T follicular helper cell (primary cell): ENCODE measurements at places on chromosomes 5 and 9.
A peak's percentile ranks its signal among the peaks of the same experiment; 100 is the strongest.

DNA sequence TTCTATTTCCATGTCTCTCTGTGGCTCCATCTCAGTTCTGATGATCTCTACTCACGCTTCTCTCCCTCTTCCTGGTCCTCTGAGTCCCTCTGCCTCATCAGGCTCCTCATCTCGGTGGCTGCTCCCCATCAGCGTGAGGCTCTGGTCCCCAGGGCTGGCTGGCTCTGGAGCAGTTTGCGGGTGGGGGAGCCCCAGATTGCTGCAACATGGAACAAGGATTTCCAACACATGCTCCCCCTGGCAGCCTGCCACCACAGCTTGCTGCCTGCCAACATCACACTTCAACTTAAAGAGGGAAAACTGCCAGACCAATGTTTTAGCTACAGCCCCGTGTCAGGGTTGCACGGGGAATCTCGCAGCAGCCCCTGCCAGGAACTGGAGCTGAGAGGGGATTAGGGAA lies 77.2 kb upstream of the NEK6 start:
- DNase-seq = no peak

DNA sequence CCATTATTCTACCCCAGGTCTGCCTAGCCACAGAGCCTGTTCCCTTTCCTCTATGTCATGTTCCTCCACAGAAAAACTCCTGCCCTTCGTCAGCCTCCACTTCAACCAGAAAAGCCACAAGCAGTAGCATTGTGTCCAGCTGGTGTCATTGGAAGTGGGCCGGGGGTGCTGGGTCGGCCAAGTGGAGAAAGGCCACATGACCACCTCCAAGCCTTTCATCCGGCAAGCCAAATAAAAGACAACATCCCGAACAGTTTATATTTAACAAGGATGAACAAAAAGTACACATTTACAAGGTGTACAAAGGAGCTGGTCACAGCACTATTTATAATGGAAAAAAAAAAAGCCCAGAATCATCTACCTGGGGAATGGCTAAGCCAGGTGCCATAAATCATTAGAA lies 16.1 kb upstream of the SPOCK1 start:
- DNase-seq = no peak

- DNase-seq = no peak
These were observed 41.9 kb downstream of the NEK6 start for GRCh38 chr9:124299515-124300090.

DNA sequence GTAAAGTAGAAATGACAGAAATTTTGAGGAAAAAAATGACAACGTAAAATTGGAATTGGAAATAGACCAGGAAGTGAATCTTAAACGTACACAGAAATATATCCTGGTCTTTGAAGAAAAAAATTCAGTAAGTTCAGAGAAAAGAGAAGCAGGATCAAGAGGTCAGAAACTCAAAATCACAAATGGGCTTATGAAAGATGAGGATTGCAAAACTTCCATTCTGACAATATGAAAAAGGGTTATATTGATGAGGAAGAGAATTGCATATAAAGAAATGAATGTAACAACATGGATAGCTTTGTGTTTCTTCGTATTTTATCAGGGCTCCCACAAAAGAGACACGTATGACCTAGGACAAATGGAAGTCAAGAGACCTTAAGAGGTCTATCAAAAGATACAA lies 58.1 kb downstream of the OXCT1 start:
- DNase-seq = no peak

- DNase-seq = no peak
These were observed 2.3 kb downstream of the DCANP1 start for GRCh38 chr5:135444881-135445280.

DNA sequence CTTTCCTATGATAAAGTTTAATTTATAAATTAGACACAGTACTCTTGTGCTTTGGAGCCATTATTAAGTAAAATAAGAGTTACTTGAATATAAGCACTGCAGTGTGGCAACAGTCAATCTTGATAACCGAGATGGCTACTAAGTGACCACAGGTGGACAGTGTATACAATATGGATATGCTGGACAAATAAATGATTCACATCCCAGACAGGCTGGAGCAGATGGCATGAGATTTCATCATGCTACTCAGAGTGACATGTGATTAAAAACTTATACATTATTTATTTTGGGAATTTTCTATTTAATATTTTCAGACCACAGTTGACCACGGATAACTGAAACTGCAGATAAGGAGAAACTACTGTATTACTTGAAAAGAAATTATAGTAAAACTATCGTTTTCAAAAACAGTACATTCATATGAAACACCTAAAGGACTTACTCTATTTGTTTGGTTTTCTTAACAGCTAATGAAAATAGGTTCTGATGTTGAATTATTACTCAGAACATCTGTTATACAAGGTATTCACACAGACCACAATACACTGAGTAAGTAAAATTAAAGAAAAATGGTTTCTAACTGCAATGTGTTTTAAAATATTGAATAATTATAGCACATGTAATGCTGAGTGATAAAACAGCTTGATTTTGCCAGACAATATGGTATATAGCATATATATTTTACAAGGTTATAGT lies 16.0 kb downstream of the LYRM7 start:
- no peak for DNase-seq

DNA sequence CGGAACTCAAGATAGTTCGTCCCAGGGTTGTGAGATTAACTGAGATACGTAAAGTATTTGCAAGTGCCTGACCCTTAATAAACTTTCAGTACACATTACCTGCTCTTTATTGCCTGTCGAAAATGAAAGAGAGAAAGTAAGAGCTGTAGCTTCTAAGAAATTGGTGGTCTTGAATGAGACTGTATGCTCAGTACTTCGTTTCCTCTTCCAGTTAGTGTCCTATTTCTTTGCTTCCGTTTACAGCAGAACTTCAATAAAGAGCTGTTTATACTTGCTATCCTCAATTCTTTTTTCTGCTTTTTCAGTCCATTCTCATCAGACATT lies 534 bp downstream of the SRFBP1 start:
- DNase-seq = no peak

DNA sequence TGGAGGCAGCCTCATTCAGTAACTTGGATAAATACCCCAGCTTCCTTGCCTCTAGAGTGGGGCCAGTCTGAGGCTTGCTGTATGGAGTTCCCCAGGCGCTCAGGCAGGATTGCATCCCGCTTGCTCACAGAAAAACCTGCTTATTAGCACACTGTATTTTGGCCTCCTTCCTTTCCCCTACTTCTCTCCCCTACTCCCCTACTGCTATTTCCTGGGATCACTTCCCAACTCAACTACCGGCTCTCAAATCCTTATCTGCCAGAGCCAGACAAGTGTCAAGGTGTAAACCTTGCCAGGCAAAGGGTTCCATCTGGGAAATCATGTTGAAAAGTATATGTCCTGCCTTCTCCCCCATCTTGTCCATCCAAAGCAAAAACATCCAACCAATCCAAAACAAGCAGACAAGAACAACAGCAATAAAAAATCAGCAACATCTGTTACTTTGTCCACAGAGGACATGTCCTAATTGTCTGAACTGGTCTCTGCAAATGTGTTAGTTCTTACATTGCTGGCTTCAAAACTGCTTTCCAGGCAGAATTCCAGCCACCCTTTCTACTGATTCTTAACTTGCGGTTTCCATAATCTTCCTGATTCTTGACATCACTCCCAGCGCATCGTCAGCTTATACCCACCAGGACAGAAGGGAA lies 164.1 kb upstream of the SEMA6A start:
- no peak for DNase-seq

- DNase-seq = no peak
These were observed 284.4 kb downstream of the PIK3R1 start for GRCh38 chr5:68499987-68500386.

GRCh38 chr9:6977761-6978160 lies 220.0 kb downstream of the KDM4C start:
- DNase-seq = no peak

DNA sequence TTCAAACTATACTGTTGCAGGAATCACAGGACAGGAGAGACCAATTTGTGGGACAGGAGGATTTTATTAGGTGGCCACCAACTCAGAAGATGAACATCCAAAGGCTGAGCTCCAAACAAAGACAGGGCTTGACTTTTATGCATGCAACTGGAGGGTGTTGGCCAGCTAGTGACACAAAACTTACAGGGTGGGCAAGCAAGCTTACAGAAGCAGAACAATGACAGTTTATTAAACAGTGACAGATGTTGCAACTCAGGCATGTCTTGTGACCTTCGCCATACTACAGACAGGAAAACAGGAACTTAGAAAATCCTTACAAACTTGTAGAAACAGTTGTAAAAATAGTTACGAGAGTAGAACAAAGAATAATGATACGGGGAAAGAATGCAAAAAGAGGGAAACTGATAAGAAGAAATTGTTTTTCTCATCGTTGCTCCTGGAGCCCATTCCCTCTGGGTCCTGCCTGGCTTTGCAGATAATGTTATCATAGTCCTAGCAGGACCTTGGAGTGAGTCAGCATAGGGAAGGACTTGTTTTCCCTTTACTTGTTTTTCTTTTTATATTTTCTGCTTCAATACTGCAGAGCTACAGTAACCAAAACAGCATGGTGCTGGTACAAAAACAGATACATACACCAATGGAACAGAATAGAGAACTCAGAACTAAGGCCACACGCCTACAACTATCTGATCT lies 2083.0 kb upstream of the ACO1 start:
- no peak for DNase-seq

- DNase-seq = no peak
These were observed 584.0 kb downstream of the ACTL7B start for GRCh38 chr9:108271646-108272348.

GRCh38 chr5:124649491-124650146 lies 96.8 kb downstream of the ZNF608 start:
- DNase-seq = peak; percentile 52

GRCh38 chr9:93161786-93162562 lies 22.0 kb upstream of the WNK2 start:
- no peak for DNase-seq

GRCh38 chr5:84058561-84058960 lies 326.1 kb downstream of the EDIL3 start:
- DNase-seq = no peak

- no peak for DNase-seq
These were observed 9.0 kb downstream of the CCDC69 start for GRCh38 chr5:151214614-151215545.

DNA sequence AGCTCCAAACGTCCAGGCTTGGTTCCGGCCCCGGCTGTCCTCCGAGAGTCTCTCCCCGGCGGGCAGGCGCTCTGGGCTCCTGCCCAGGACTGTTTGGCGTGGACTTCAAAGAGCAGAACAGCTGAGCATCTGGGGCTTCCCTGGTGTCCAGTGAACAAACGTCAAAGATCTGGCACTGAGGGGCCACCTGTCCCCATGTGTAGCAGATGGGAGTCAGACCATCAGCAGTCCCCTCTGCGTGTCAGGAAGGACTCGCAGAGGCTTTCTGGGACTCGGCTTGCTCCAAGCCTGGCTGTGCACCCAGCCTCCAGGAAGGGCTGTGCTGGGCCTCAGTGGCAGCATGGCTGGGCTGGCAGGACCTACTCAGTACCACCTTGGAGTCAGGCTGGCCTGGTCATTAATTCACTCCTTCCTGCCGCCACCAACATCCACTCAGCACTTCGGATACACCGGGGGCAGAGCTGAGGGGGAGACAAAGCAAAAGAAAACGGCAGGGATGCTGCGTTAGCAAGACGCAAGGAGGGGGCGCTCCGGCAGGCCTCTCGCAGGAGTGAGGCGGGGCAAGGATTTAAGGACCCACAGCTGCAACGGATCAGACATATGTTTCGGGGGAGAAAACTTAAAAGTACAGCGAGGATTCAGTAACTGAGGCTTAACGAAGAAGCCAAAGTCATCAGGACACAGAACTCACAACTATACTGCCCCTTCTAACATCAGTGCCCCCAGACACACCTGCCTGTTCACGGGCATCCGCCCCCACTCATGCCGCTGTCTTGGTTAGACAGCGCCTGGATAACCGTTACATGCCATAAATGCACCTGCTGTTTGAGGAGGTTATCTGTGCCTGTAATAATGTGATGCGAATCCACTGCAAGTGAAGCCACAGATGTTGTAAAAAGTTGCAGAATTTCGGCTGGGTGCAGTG lies 164.5 kb upstream of the PHYKPL start:
- no peak for DNase-seq

DNA sequence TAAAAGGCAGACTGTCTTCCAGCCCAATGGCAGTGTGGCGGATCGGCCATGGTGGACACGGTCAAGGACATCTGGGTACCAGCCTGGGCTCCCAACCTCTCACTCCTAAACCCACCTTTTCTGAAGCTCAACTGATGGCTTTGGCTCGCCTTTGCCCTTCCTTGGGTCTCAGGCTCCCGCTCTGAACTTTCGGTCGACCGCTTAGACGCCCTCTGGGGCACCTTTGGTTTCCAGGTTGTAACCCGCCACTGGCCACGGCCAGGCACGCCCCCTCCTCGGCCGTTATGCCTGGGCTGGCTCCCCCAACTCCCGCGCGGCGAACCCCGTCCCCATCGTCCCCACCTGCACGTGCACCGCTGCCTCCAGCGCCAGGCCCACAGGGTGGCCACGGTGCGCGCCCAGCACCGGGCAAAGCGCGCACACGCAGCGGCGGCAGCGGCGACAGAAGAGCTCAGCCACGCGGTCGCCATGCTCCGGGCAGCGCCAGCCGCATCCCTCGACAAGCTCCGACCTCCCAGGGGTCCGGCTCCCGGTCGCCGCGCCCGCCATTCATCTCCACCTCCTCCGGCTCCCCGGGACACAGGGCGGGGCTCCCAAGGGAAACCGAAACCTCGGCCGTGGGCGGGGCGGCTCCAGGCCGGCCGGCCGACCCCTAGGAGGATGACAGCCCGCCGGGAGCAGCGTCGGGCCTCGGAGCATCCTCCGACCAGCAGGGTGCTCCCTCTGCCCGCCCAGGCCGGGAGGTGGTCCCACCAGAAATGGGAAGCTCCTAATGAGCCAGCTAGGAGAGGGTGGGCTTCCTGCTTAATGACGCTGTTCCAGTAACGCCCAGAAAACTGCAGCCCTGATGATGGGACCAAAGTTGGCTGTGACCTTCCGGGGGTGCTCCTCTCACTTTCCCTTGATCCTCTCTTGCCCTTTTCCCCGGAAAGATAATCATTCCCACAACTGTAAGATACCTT lies at the start of gene TRIM14:
Gene TRIM14 (minus strand): TSS at position 583 of the 962 bp plus-strand sequence. CDS start 34 bp downstream, at position 549.
- DNase-seq = peak; percentile 32

DNA sequence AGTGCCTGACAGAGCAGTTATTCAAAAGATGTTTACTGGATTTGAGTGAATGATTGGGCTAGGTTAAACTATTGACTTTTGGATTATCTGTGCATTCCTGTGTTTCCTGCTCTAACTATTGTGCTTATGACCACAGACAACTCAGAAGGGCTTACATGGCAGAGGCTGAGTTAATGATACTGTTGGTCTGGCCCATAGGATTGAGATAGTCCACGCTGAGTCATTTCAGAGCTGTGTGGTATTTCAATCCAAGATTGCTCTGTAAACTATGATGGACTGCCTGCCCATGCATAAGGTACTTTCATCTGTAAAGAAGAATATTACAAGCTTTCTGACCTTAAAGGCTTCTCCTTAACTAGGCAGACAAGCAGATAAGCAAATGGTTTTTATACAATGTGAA lies 49.1 kb upstream of the SLIT3 start:
- DNase-seq = no peak

GRCh38 chr5:179901915-179902762 lies 5.6 kb downstream of the TBC1D9B start:
- no peak for DNase-seq
